ENCODE measurements at places on chromosomes 6 and 20.

DNA sequence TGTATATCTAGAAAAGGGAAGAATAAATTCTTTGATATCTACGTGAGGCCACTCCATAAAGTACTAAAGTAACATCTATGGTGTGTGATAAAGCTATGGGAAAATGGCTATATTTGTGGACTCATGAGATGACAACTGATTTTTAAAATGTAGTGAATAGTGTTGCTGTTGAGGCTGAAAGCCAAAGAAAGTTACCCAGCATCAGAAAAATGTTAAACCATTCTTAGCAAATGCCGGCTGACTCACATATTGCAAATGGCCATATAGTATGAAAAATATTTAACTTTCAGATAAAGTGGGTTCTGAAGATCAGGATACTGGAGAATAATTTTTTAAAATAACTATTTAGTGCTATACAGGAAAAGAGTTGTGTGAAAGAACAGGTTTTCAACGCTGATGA is 129.9 kb upstream of the GRIK2 start:
- no peak for DNase-seq

- DNase-seq = no peak
Observed at GRCh38 chr6:28775405-28776129, 148.2 kb downstream of the TRIM27 start.

DNA sequence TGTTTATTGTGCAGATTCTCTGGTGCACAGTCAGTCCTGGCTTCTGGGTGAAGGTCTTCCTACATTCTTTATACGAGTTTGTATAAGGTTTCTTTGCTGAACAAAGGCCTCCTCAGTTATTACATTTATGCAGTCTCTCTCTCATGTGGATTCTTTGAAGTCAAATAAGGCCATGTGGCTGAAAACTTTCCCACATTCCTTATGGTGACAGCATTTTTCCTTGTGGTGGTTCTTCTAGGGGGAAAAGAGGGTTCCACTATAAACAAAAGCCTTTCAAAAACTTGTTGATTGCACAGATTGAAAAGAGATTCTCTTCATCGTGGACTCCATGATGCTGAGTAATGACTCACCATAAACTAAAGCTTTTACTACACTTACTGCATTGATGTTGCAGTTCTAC is 19.2 kb downstream of the ZSCAN12 start:
- DNase-seq = peak; percentile 94

GRCh38 chr6:31171931-31172905 is 1.7 kb upstream of the POU5F1 start:
- DNase-seq = no peak

- DNase-seq = no peak
Observed at GRCh38 chr20:60137657-60138245, 179.5 kb downstream of the CDH26 start.

GRCh38 chr6:79574630-79575225 is 37.5 kb upstream of the LCA5 start:
- DNase-seq = peak; percentile 11

DNA sequence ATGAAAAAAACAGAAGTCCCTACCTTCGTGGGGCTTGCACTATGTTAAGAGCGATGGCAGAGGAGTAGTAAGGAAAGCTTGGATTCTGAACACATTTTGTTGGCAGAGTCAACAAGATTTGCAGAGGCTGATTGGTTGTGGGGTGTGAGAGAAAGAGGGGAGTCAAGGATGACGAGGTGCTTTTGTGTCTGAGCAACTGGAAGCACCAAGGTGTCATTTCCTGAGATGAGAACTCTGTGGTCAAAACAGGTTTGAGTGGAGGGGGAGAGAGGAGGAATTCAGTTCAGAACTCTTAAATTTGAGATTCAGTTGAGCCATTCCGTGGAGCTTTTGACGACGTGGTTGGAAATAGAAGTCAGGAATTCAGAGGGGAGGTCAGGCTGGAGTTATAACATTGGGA is 3.5 kb downstream of the OCSTAMP start:
- DNase-seq = no peak

DNA sequence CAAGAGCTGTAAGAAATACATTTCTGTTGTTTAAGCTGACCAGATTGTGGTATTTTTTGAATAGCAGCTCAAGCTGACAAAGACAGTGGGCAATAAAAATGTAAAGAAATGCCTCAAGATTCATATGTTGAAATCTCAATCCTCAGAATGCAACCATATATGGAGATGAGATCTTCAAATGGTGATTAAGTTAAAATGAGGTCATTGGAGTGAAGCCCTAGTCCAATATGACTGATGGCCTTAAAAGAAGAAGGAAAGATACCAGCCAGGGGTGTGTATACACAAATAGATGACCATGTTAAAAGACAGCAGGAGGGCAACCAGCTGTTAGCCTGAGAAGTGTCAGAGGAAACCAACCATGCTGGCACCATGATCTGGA is 7.1 kb upstream of the DDO start:
- no peak for DNase-seq

- DNase-seq = no peak
Observed at GRCh38 chr6:2266841-2267240, 21.4 kb upstream of the GMDS start.
